Smooth muscle cell of the coronary artery (primary cell): ENCODE measurements at places on chromosomes 2 and 18. TPM values are rescaled to one million over a fixed set of nuclear protein-coding genes. Genes with fewer than 3 reads are reported as not detected.

Gene UGGT1
- total RNA-seq: 52.9 and 54.2 TPM in 2 replicates

Gene SKOR2
- not detected in 2 replicates for total RNA-seq

Gene PAX8
- 0.35 TPM in 1 of 2 replicates, not detected in the other for total RNA-seq

Gene HOXD12
- total RNA-seq: not detected in 2 replicates

Gene EPHA4
- 1.4 and 7.1 TPM in 2 replicates for total RNA-seq

Gene SMIM21
- not detected in 2 replicates for total RNA-seq

Gene RPE
- 58.6 and 81.9 TPM in 2 replicates for total RNA-seq
